ENCODE measurements at places on chromosomes 7 and 10. TPM values are rescaled to one million over a fixed set of nuclear protein-coding genes. Genes with fewer than 3 reads are reported as not detected.

- no peak for DNase-seq
These were observed 447.0 kb downstream of the GRID1 start for GRCh38 chr10:85919491-85920021.

Gene ZNF488
- not detected for polyA plus RNA-seq

Gene C7orf33
- not detected for polyA plus RNA-seq

- no peak for DNase-seq
These were observed 31.8 kb upstream of the JCAD start for GRCh38 chr10:30091136-30091535.

Gene NPTX2
- not detected for polyA plus RNA-seq

DNA sequence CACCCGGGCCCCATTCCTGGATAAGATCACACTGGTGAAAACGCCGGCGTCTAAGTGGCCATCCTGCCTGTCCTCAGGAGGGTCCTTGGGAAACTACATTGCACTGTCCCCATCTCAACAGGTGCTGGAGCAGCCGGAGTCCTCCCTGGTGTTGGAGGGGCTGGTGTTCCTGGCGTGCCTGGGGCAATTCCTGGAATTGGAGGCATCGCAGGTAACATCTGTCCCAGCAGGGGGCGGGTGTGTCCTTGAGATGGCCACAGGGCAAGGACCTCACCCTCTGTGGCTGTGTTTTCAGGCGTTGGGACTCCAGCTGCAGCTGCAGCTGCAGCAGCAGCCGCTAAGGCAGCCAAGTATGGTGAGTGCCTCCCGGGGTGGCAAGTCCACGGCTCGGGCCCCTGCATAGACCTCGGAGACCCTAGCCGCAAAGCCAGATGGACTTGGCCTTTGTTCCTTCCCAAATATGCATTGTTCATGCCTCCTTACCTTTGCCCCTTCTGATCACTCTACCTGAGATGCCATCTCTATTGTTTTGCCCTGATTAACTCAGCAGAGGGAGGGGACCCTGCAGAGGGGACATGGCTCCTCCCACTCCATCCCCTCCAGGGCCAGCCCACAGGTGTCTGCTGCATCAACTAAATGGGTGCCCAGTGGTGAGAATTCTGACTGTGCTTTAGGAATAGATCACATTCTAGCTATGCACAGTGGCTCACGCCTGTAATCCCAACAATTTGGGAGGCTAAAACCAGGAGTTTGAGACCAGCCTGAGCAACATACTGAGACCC, 23.8 kb downstream of the ELN start:
- DNase-seq = no peak

Gene KLHDC10
- polyA plus RNA-seq = 7.1 TPM

Gene BAMBI
- polyA plus RNA-seq = 1.9 TPM

Gene AGAP6
- polyA plus RNA-seq = 46.0 TPM

Gene PANK1
- 0.31 TPM for polyA plus RNA-seq

DNA sequence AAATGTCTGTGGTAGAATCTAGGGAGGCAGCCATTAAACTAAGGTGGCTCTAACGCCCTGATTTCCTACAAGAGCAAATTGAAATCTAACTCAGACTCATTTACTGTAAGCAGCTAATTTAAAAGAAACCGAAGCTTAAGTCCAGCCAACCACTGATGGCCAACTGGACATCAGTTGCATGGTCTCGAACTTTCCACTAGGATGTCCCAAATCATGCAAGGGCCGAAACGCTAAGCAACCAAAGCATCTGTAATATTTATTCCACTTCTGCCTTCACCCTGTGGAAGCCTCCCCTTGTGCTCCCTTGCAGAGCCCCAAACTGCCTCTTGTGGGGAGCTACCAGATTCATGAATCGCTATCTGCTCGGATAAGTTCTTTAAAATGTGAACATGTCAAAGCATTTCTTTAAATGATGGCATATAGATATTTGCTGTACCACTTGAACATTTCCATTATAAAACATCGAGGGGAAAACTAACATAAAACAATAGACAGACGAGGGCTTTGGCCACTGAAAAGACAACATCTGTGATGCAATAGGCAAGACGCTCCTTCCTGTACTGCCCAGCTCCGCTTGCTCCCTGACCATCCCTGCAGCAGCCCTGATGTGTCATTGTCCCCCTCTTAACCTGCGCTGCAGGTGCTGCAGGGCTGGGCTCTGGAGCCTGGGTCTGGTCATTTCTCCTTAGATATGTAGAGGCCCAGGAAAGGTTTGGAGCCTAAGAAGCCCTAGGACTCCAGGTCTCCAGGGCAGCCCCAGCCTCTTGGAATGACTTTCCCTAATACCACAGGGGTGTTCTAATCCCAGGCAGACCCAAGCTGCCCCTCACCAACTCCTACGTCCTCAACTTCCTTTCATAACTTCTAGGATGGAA, 2.9 kb upstream of the RBP3 start:
- no peak for DNase-seq

Gene CYP2C8
- 3.5 TPM for polyA plus RNA-seq

GRCh38 chr10:97975598-97975997, 54.8 kb downstream of the CRTAC1 start:
- no peak for DNase-seq

- no peak for DNase-seq
These were observed 618.6 kb upstream of the CNTNAP2 start for GRCh38 chr7:145497911-145498525.

GRCh38 chr7:80249619-80250295, 115.1 kb downstream of the GNAI1 start:
- no peak for DNase-seq

DNA sequence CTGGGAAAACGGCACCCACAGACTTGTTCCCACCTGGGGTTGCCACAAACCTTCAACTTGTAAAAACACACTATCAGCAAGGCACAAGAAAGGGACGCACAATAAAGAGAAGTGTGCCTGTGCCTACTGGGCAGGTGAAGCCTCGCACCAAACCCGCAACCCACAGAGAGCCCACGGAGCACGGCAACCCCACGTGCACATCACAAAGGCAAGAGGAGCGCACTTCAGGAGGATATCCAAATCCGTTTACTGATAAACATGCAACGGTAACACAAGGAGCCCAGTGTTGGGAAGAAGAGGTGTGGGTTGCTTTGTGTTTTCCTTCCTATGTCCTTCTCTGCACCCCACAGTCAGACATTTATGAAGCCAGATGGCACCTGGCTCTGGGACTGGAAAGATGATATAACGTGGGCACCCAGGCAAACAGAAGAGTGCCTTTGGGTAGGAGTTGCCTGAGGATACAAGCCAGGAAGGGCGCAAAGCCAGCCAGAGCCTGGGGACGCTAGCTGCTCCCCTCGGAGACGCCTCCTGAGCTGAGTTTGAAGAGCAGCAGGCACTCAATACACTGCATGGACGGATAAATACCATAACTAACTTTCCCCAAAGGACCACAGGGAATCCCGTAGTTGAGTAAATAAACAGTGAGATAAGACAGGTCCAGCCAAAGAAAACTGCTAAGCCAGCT, 41.6 kb downstream of the TCERG1L start:
- no peak for DNase-seq

DNA sequence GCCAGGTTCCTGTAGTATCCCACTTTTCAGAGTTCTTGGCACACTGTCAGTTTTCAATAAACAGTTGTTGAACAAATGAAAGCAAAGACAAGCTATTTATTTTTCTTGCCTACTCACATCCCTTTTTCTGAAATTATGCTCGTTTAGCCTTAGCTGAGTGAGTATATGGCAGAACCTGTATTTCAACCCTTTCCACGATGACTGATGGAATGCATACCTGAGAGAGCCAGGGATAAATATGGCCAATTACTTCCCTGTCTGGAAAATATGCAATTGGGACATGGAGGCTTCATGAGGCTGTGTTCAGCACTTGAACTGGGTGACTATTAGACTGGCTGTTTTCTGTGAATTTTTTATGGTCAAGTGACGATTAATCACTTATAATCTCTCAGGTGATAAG, 144.5 kb upstream of the POT1 start:
- DNase-seq = no peak

Gene NUDT1
- polyA plus RNA-seq = 21.1 TPM

Gene GTF2I
- polyA plus RNA-seq = 187 TPM

- no peak for DNase-seq
These were observed 143.9 kb upstream of the NPS start for GRCh38 chr10:127405221-127405620.

GRCh38 chr7:28245123-28245878, 64.7 kb upstream of the JAZF1 start:
- DNase-seq = no peak

All from B cell (primary cell).